ENCODE measurements at places on chromosomes 16 and 17.
A peak's percentile ranks its signal among the peaks of the same experiment; 100 is the strongest.

DNA sequence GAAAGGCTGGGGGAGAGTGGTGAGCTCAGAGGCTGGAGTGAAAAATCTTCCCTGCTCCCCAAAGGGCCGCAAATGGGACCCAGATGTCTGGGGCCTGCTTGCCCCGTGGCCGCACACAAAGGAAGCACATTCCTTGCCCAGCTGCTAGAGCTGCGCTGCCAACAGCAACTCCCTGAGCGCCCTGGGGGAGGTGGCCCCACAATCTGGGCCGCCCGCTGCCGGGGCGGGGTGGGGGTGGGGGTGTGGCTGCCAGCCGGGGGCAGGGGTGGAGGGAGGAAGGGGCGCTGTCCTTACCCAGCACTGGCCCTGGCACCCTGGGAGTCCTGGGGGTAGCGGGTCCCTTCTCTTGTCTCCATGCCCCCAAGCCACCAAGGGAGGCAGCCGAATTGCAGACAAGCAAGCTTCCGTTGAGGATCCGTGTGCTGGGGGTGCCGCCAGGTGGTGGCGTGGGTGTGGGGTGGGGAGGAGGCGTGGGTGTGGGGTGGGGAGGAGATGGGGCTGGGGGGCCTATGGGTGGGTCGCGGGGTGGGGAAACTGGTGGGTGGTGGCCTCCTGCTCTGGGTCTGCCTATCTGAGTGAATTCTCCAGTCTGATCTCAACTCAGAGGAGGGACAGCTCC is 48.4 kb upstream of the PABPN1L start:
- DNase-seq: no peak

DNA sequence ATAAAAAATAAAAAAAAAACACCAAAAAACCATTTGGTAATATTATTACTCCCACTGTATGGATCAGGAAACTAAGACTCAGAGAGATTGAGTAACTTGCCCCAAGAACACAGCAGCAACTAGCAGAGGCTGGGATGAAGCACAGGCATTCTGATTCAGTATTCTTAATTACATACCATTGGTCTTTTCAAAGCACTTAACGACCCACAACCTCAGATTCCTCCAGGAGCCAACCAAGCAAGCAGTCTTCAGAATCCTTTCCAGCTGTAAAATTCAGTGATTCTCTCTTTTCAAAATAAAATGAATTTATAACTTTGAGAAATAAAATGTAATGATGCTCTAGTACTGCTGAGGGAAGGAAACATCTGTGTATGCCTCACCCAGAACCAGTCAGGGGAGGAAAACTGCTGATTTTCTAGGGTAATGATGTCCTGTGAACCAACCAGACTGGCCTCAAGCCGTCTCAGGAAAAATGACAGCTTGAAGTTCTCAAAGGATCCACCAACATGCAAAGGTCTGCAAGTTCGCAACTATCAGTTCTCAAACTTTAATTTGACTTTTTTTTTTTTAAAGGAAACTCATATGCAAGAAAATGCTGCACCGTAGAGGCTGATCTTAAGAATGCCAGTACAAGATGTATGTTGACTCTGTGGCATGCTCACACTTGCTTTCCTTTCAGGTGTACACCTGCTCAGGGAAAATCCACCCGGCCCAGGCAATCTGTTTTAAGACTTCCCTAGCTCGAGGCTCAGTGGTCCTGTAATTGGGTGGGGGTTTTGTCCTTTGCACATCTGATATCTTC is 9.0 kb downstream of the CUEDC1 start:
- no peak for DNase-seq

DNA sequence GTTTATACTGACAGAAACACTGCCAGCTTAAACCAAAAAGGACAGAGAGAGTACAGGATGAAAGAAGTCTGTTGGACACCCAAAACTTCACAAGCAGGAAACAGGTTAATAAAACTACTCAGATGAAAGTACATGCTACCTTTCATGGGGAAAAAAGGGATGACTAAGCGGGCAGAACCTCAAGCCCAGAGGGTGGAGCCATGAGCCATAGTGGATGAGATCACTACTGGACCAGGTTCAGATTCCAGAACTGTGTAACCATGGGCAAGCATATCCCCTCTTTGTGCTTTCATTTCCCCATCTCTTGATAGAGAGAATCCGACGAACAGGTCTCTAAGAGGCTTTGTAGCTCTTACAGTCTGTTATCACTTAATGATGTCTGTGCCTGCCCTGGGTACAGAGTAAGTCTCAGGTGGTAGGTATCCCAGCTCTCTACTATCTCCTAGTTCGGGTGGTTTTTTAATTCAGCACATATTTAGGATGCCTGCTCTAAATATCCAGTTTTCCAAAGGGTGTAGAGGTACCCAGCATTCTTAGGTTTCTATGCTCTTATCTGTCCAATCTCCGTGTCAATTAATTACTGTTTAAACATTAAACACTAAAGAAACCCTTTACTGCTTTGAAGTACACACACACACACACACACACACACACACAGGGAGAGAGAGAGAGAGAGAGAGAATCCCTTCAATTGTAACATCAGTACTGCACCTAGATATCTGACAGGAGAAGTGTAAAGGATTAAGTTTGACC is 206.7 kb downstream of the ZNF423 start:
- no peak for DNase-seq

DNA sequence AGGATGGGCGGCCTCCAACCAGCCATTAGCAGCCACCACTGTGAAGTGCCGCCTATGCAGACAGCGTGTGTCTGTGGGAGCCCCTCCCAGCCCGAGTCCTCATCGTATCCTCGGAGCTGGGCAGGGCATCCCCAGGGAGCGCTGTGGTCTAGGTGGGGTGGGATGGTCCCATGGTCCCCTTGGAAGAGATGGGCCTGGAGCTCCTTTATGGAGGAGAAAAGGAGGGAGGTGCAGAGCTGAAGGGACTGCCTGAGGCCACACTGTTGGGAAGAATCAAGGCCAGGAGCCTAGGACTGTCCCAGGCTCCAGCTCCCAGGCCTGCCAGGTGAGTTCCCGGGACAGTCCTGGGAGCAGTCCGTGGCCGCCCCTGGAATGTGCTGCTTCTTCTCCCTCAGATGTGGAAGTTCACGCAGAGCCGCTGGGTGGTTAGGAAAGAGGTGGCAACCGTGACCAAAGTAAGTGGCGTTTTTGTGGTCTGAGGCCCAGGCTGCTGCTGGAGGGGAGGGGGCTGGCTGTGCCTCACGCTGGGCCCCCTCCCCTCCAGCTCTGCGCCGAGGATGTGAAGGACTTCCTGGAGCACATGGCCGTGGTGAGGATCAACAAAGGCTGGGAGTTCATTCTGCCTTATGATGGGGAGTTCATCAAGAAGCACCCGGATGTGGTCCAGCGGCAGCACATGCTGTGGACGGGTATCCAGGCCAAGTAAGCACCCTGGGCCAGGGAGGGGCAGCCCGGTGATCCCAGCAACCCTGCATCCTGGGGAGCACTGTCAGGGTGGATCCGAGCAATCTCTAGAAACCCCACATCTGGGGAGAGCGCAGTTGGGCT is 27.0 kb downstream of the POLR3E start:
- no peak for DNase-seq

DNA sequence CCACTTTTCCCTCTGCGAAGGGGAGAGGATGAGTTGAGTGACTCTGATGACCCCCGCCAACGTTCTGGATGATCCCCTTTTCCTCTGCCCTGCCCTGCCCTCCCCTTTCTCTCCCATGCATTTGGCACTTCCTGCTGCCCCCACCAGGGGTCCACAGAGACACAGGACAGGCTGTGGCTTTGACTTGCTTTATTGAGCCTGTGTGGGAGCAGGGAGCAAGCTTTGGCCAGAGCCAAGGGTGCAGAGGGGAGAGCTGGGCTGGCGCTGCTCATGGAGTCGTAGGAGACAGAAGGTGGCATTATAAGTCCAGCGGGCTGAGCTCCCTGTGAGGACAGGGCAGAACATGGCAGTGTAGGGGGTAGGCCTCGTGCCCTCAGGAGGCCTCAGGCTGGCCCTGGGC is 1.6 kb downstream of the PPY start:
- DNase-seq: peak; percentile 39

GRCh38 chr17:66341462-66341861 is 39.0 kb downstream of the PRKCA start:
- no peak for DNase-seq

All from activated naive CD8-positive, alpha-beta T cell treated with anti-CD3 and anti-CD28 coated beads, Interleukin-2, amount 50 U/mL, for 24 hours (primary cell).